Motor neuron (in vitro differentiated cells): ENCODE measurements at places on chromosomes 5 and 9.
A peak's percentile ranks its signal among the peaks of the same experiment; 100 is the strongest.

DNA sequence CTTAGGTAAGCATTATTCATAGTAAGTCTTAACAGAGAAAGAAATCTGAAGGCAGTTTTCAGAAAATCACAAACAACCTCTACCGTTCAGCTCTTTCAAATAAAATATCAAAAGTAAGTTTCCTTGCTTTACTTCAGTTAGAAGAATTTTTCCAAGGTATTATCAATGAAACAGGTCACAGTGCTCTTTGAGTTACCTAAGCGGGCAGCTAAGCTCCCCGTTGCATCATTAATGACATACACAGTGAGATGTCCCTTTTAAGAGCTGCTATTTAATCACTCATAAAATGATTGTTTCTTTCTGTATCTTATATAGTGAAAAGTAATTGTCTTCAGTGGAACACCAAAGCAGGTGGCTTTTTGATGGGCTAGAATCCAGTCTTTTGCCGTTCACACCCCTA is 86.2 kb upstream of the PIK3R1 start:
- no peak for ATAC-seq

GRCh38 chr9:107437716-107438115 is 51.9 kb downstream of the KLF4 start:
- ATAC-seq: no peak

- no peak for ATAC-seq
These were observed 55.0 kb downstream of the ARHGEF37 start for GRCh38 chr5:149636191-149636860.

- ATAC-seq: no peak
These were observed 45.4 kb downstream of the HMCN2 start for GRCh38 chr9:130311003-130311402.

GRCh38 chr5:6781716-6782115 is 68.5 kb downstream of the TENT4A start:
- ATAC-seq: no peak

- ATAC-seq: peak; percentile 78
These were observed 10.0 kb upstream of the LECT2 start for GRCh38 chr5:135964670-135965320.
